AG08395 (cell line): ENCODE measurements at places on chromosomes 6 and 20.

DNA sequence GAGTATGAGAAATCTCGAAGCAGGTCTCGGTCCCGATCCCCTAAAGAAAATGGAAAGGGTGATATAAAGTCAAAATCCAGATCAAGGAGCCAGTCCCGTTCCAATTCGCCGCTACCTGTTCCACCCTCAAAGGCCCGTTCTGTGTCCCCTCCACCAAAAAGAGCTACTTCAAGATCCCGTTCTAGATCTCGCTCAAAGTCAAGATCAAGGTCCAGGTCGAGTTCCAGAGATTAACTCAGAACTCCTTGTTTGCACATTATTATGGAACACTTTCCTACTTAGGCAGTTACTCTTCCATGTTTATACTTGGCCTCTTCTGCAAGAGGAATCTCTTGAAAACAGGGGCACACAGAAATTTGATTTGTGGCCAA is 3.1 kb downstream of the SRSF6 start:
- DNase-seq: no peak

DNA sequence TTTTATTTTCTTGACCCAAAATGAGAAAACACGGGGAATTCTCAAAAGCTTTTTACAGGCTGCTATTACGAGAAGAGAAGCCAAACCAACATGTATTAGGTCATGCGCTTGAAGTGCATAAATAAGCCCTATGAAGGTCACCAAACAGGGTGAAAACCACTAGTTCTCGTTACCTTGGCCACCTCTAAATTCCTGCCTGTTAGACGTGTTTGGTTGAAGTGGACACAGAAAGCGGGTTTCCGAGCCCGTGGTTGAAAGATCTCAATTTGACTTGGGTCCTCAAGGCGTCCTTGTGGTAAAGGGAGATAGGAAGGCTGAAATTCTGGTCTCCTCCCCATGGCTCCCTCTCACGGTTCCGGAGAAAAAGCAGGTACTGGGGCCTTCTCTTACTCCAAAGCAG is 6.2 kb downstream of the EYA2 start:
- no peak for DNase-seq

DNA sequence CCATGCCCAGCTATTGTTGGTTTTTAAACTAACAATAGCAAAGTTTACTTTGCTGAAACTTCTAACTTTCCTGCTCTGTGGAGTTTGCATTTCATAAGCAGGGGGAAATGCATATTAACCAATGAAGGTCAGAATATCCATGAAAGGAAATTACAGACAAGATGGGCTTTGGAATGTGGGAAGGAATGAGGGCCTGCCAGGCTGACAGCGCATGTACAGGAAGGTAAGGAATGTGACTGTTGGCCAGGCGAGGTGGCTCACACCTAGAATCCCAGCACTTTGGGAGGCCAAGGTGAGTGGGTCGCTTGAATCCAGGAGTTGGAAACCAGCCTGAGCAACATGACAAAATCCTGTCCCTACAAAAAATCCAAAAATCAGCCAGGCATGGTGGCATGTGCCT is 49.6 kb downstream of the CDK5RAP1 start:
- DNase-seq: no peak

DNA sequence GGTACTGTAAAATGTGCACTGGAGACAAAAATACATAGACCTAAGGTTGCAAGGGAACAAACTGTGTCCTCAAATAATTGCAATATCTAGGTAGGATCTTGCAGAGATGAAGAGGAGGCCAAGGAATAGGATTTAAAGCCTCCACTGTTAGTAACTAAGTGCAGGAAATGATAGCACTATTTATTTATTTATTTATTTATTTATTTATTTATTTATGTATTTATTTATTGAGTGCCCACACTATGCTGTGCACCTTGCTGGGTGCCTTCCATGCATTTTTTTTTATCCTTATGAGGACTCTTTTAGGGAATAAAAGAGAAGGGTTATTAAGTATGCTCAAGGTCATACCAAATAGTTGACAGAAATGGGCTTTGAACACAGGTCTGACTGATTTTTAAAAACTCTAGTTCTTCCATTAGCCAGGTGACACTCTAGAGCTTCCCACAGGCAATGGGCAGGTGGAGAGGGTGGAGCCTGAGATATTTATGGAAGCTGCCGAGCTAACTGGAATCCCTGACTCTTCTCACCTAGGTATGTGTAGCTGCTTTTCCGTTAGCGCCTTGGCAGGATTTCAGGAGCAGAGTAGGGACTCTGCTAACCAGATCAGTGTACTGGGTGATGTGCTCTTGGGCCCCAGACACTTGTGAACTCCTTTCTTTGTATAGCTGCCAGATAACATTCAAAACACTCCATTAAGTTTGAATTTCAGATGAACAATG is 12.8 kb upstream of the NUP153 start:
- no peak for DNase-seq

- DNase-seq: no peak
These were observed 7.5 kb upstream of the CD93 start for GRCh38 chr20:23093613-23094012.
